ENCODE measurements at places on chromosomes 5 and 9.

- DNase-seq = no peak
These were observed 2.0 kb downstream of the NR2F1-AS1 start for GRCh38 chr5:93578813-93579691.

DNA sequence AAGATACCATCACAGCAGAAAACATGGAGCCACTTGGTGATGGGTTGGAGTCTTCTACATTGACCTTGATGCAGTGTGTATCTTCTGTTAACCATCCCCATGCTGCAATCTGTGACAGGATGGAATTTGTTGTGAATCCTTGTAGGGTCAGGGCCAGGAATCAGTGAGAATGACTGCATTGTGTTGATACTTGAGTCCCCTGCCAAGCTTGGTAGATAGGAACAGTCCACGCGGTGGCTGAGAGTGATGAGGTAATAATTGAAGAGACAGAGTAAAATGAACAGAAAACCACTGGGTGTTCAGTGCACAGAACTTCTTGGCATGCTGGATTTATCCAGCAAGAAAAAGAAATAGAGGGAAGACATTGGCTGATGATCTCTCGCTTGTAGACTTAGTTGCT, 217.5 kb downstream of the MAN2A1 start:
- DNase-seq = no peak

DNA sequence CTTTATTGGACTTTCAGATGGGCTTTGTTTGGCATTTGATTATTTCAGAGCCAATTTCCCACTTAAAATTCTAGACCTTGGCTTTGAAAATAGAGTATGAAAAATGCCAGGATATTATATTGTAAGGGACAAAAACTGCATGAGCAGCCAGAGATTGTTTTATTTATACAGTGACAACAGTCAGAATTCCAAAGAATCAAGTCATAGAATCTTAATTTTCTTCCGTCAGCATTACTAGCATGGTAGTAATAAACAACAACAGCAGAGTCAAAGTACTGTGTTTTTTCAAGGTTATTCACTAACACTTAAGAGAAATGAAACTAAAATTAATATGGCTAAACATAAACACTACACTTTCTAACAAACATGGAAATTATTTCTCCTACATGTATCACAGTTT, 52.2 kb downstream of the MLLT3 start:
- DNase-seq = no peak

GRCh38 chr5:154767576-154767975, 12.4 kb downstream of the LARP1 start:
- DNase-seq = no peak

DNA sequence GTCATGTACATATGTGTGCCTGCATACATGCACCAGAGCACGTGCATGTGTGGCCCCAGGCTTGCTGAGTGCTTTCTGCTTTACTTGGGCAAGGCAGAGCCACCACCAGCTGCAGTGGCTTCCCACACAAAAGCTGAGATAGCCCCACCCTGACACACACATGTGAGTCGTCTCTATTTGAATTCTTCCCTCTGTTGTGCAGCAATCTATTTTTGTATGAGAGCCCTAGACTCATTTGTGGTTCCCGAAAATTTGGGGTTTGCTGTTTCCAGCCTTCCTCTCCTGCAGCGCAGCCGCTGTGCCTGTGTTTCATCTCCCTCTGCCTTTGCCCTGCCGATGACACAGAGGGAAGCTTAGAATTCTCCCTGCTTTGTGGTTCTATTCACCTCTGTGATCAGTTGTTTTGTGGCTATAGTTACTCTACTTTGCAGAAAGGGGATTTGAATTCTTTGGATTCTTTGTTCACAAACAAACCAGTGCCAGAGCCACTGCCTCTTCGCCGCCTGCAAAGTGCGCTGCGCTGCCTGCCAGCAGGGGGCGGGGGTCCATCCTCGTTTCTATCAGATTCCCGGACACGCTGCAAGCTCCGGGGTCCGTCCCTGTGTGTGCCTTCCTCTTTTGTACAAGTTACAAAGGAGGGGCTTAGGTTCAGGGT, 95.8 kb upstream of the DAP start:
- DNase-seq = peak; percentile 56

- DNase-seq = no peak
These were observed 82.6 kb upstream of the ADAMTS19 start for GRCh38 chr5:129377504-129377903.

DNA sequence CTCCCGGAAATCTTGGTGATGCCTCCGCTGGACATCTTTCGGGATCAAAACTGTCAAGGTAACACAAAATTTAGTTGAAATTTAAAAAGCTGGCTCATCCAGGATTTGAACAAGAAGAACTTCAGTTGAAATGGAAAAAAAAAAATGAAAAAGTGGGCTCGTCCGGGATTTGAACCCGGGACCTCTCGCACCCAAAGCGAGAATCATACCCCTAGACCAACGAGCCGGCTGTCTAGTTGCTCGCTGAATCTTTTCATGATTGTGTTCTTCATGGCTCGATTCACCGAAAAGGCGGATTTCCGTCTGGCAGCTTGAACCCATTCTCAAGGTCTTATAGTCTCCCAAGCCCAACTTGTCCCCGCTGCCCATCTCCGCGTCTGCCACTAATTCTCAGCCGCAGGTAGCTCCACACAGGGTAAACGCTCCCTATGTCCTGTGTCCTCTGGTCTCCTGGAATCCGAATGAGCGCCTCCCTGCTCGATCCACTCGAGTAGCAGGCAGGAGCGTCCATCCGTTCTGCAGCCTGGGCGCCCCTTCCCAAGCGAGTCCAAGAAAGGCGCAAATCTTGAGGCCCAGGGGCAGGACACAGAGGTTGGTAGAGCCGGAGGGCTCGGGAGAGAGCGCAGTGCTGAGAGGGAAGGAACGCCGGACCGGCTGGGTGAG, 16.2 kb downstream of the TRIM7 start:
- DNase-seq = no peak

All from iPS DF 19.7 (cell line).